ENCODE measurements at places on chromosomes 4 and X.

DNA sequence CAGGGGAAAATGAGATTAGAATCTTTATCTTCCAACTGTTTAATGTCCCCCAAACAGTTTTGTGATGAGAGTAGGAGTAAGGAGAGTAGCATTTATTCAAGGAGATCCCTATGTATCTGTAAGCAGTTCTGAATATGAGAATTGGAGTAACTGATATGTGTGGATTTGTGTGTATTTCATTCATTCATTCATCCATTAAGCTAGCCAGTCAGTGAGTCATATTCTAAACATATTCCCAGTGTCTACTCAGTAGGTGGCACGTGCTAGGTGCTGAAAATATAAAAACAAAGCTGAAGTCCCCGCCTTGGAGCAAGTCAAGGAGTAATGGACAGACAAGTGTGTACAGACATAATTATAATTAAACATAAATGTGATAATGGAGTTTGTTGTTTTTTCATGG lies 12.4 kb upstream of the STX18 start:
- DNase-seq: no peak

DNA sequence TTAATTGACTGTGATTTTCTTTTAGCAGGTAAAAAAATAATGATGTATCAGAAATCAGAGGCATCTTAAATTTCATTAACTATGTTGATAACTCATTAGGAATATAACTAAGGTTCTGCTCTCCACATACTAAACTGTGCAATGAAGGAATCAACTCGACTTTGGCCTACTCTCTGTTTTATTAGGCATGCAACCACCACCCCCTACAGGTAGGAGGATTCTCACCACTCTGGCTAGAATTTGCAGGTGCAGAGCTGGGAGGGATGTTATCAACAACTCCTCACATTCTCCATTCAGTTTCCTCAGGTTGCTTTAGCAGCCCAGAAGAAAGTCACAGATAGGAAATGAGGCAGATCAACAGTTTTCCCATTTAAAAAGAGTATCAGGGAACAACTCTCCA lies 160.1 kb downstream of the COX18 start:
- DNase-seq: no peak

- no peak for DNase-seq
Observed at GRCh38 chrX:118928151-118928550, 46.3 kb upstream of the LONRF3 start.

DNA sequence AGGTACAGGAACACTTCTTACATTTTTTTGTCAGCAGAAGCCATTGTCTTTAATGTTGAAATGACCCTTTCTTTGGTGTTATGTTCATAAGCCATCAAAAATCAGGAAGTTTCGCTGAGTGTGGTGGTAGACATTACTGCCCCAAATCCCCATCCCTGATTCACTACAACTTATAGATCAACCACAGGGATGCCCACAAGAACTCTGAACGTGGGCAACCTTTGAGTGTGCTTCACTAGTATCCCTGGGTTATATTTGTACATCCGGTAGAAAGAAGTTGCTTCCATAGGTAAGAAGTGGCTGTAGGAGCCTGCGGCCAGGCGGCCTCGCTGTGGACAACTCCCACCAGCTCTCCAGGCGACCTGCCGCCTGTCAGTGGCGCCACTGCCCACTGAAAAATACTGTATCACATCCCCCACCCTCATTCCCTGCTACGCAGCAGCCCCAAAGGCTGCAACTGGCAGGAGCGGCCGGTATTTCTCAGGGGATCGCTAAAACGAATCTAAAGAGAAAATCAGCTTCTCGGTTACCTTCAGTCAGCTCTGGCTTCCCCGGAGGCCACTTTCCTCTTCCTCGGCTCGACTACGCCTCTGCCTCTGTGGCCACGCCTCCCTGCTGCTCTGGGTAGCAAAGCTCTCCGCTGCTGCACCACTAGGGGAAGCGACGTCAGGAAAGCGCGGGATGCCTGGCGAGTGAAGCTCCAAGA lies 13.9 kb upstream of the ETDC start:
- DNase-seq: peak; percentile 48

GRCh38 chrX:3263681-3264126 lies 82.7 kb downstream of the MXRA5 start:
- DNase-seq: no peak

DNA sequence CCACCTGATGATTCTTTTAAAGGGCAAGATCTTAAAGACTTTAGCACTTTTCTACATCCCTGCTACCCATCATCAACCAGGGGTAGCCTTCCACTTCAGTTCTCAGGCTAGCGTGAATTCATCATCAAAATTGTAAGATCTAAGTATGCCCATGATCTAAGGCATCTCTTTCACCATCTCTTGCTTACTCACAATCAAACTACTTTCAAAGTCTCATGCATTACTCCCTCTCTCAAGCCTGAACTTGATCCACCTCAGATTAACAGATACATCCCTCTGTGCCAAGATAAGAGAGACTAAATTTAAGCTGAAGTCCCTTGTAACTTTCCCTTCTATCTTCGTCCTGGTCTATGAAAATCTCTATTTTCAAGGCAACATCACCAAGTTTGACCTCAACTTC lies 62.8 kb downstream of the DHX15 start:
- DNase-seq: no peak

DNA sequence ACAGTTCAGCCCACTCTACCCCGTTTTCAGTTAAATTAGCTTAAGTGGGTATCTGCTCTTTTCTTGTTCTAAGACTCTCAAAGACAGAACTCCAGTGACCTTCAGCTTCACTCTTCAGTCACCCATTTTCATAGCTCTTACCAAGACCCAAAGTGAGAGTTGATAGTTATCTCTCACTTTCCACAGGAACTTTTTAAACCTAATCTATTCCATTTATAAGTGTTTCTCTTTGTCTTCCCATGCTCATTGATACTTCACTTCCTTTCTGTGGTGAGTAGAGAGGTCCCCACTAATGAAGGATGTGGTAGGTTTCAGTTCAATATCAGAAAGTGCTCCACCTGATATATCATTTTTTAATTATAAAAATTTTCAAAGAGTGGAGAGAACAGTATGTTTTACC lies 33.4 kb downstream of the COX18 start:
- DNase-seq: no peak

DNA sequence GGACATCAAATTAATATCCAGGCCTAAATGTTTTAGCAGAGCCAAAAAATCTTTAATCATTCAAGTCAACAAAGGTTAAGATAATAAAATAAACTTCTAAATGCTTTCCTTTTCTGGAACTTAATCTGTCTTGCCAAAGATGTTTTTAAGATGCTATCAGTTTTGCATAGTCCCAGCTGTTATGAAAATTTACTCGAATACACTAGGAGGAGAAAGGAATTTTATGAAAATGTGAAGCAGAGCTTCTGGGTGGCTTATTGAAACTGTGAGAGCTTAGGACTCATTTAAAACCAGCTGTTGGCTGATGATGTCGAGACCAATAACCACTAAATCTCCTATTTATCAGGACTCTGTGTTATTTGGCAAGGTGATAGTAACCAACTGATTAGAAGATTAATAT lies 202.2 kb upstream of the ETNPPL start:
- no peak for DNase-seq

GRCh38 chr4:25981749-25982148 lies 67.7 kb downstream of the SMIM20 start:
- DNase-seq: no peak

DNA sequence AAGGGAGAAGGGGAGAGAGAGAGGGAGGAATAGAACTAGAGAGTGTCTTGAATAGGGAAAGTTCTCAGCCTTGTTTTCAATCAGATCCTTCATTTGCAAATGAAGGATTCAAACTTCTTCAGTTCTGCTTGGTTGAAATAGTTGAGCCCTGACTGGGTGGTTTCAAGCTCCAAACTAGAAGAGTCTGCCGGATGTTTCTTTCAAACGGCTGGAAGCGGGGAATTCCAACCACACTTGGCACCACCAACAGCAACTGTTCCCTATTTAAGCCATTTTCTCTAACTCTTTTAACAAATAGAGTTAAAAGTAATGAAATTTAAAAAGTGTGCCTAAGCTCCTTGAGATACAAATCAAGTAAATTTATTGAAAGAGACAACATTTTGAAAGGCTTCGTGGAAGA lies 67.5 kb upstream of the DDX60 start:
- DNase-seq: no peak

GRCh38 chr4:149158817-149159216 lies 656.8 kb downstream of the IQCM start:
- DNase-seq: no peak

DNA sequence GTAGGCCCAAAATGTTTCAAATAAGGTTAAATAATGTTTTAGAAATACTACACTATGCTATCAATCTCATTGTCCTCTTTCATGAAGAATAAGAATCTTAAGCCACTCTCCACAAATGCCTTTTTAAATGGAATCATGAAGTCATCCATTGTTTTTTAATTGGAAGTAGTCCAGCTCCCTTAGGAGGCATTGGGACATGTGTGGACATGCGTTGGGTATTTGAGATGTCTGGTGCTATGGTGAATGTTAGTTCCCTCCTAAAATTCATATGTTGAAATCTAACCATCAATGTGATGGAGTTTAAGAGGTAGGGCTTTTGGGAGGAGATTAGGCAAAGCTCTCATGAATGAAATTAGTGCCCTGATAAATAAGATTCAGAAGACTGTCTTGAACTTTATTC lies 289.0 kb downstream of the C4orf33 start:
- DNase-seq: no peak

DNA sequence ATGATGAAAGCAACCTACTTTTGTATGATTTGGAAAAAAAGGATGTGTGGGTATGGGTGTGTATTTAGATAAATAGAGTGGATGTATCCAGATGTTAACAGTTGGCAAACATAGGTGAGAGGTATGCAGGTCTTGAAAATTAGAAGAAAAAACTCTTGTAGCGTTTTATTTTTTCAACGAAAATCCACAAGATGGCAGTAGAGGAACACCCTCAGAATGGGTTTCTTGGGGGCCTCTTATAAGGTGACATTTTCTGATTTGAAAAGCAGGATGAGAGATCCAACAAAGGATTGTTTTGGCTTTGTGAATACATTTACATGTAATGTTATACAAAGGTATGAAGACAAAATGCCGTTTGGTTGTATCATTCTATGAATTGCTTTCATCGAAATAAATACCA lies 68.3 kb downstream of the FMR1NB start:
- no peak for DNase-seq

DNA sequence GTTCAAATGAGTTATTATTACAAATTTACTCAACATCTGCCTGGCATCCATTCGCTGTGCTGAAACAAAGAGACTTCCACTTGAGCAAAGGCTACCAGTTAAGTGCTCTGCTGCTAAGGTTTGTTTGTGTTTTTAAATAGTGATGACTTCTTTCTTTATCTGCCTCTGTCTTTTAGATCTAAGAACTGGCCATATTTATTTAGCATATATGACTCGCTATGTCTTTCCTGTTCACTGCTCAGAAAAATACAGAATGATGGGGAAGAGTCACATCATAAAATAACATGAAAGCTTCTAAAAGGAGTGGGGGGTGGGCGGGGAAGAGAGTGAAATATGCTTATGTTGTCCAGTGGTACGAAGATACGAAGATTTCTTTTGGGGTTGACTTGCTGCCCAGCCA lies 322.2 kb downstream of the GPAT3 start:
- DNase-seq: no peak

DNA sequence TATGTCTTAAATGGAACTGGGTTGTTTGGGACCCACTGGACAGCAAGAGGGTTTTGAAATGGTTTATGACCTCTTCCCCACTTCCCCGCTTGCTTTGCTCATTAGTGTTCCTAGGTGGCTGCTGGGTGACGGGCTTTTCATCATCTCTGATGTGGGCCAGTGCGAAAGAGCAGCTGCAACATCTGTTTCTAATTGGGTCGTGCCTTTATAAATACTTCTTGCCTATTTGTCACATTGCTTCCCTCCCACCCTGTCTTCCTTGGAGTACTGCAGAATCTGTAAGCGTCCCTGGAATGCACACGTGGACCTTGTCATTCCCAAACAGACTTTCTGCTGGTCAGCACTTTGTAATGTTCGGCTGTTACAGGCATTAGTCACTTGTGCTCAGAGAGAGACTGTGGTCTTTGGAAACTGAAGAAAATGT lies 35.2 kb downstream of the SEPTIN11 start:
- no peak for DNase-seq

GRCh38 chrX:117713411-117713810 lies 403.2 kb downstream of the KLHL13 start:
- DNase-seq: no peak

DNA sequence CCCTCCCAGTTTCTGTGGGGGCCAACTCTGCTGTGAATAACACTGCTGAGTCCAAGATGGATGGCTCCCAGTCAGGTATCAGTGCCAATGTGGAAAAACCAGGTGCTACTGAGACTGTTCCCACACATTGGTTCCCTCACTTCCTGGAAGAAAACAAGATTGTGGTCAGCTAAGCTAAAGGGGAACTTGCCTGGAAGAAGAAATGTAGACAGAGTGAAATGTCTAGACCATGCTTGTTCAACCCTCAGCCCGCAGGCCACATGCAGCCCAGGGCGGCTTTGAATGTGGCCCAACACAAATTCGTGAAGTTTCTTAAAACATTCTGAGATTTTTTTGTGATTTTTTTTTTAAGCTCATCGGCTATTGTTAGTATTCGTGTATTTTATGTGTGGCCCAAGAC lies 28.6 kb upstream of the UTP14A start:
- DNase-seq: no peak

- no peak for DNase-seq
Observed at GRCh38 chr4:184548316-184548647, 73.9 kb upstream of the IRF2 start.

DNA sequence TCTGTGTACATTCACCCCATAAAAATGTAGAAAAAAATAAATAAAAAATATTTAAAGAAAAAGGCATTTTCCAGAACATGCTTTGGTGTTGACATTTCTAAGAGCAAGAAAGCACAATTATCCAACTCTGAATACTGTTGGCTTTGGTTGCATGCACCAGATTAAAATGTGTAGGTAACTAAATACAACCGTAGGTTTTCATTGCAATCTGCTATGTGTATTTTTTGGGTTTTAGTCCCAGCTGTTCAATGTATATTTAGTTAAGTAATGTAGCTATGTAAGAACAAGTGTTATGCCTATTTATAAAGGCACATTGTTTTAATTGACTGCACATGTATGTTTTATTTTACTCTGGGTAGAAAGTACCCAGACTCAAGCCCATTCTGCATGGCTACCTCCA lies 108.1 kb upstream of the PAQR3 start:
- DNase-seq: no peak

DNA sequence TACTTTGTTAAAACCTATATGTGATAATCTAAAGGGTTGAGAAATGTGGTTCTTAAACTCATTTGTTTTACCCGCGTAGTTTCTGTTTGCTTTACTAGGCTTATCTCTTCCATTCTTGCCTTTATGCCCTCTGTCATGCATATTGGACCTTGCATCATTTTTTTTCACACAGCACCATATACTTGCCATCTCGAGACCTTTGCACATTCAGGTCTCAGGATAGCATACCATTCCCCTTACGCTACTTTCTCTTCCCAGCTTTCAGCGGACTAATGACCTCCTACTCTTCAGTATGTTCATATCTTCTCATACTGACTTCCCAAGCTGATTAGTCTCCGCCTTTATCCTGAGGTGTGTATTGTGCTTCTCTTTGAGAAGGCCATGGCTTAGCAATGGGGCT lies 40.5 kb downstream of the USP38 start:
- DNase-seq: no peak

DNA sequence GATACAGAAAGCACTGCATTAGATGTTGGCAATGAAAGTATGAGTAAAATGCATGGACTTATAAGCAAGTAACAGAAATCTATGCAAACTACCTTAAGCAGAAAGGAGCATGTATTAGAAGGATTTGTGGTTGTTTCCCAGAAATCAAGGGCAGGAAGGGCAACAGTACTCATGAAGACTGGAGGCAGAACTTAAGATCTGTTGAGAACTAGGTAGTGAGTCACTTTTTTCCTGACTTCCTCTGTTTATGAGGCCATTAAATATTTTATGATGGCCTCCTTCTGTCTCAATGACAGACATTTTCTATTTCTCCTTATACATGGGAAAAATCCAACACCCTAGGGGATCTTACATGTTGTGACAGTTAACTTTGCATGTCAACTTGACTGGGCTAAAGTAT lies 398.2 kb downstream of the MID1IP1 start:
- DNase-seq: no peak
